NCI-H1105 treated with DMSO at 0.1 percent for 48 hours (cell line): ENCODE measurements at places on chromosomes 5 and 9.
A peak's percentile ranks its signal among the peaks of the same experiment; 100 is the strongest.

DNA sequence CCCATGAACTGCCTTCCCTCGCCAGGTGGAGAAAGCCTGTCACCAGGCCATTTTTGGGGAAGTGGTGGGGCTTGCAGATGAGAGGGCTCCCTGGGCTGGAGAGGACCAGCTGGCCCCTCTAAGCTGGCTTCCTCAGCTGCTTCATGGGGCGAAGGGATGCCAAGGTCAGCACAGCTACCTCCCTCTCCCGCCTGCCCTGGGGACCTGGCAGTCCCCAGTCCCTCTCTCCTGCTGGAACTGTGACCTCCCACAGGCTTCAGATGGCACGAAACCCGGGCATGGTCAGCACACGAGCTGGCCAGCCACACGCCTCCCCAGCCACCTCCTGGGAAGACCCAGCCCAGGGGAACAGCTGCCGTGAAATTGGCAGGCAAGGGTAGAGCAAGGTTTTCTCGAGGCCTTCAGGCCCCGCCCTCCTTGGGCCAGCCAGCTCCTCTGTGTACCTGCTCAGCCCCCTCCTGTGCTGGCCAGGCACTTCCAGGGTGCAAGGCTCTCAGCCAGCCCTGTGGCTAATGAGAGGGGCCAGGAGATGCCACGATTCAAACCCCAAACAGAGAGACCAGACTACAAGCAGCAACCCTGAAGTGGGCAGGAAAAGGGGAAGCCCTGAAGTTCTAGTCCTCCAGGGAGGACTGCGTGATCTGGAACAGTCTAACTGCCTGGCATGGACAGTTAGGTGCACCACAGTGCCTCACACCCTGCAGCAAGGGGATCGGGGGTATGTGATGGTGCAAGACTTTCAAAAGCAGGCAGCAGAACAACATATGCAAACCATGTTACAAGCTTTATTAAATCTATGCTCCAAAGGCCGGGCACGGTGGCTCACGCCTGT lies 12.9 kb downstream of the PLPP7 start:
- no peak for DNase-seq

DNA sequence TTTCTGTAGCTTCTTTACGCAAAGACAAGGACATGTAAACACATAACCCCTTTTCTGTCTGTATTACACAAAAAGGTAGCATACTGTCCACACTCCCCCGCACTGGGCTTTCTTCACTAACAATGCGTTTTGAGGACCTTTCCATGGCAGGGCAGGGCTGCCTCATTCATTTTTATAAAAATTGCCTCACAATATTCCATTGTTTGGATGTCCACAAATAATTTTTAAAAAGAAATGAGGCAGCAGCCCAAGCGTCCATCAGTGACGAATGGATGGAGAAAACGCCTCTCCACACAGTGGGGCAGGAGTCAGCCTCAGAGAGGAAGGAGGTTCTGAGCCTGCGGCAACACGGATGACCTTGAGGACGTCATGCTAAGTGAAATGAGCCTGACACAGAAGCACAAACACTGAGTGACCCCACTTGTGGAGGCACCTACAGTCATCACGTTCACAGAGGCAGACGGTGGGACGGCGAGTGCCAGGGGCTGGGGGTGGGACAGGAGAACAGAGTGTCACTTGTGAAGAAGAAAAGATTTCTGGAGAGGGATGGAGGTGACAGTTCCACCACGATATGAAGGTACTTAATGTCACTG lies 67.8 kb downstream of the RASGEF1C start:
- DNase-seq = no peak

- no peak for DNase-seq
These were observed 137.8 kb downstream of the GIN1 start for GRCh38 chr5:102981957-102982635.

GRCh38 chr9:38292480-38292879 lies 100.0 kb upstream of the ALDH1B1 start:
- no peak for DNase-seq

GRCh38 chr9:35646153-35646532 lies 4.6 kb downstream of the SIT1 start:
- DNase-seq = peak; percentile 57

GRCh38 chr5:73488806-73489205 lies 9.4 kb upstream of the BTF3 start:
- no peak for DNase-seq

DNA sequence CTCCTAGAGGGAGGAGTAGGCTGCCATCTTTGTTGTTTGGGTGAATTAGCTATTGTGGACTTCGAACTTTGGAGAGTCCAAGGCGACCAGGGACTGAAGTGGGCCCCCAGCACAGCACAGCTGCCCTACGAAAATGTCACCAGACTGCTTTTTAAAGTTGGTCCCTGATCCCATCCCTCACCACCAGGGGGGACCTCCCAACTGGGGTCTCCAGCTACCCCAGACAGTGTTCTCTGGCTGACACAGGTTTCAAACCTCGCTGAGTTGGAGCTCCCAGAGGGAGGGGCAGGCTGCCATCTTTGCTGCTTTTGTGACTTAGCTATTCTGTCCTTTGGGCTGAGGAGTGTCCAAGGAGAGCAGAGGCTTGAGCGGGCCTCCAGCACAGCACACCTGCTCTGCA lies 45.7 kb upstream of the ADRB2 start:
- no peak for DNase-seq
